ENCODE measurements at places on chromosomes 5 and 9.
A peak's percentile ranks its signal among the peaks of the same experiment; 100 is the strongest.

- DNase-seq = no peak
These were observed 100.9 kb upstream of the HCN1 start for GRCh38 chr5:45796959-45797553.

- peak; percentile 58 for DNase-seq
These were observed 2.4 kb downstream of the CARD19 start for GRCh38 chr9:93098236-93098946.

GRCh38 chr9:93954434-93955061 is 607 bp downstream of the BARX1 start:
- DNase-seq = no peak

DNA sequence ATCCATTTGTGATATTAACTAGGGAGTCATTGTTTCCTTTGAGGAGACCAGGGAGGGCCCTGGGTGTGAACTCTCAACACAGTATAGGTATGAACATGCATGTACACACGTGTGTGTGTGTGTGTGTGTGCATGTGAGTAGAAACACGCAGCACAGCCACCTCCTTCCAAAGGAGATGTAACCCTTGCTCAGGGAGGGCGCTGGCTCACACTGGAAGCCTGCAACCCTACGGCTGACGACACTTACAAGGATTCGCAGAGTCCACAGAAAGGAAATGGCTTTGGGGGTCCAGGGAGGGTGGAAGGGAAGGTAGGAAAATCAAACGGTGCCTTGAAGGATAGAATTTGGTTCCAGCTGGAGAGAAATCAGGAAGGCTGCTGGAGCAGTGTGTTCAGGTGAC is 21.9 kb downstream of the TRIP13 start:
- DNase-seq = no peak

DNA sequence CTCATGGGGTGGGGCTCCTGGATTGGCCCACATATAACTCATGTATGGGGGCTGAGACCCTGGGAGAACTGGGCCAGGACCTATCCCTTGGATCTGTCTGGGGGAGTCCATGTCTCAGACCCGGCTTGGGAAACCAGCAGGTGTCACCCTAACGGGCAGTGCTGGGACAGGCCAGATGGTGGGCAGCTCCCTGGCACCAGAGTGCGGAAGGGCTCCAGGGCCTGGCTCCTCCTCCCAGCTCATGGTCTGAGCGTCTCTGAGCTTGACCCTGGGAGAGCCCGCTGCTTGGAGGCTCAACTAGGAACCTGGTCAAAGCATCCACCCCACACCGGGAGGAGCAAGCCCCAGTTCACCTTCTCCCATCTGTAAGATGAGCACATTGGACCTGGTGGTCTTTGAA is 15.5 kb upstream of the NCS1 start:
- no peak for DNase-seq

GRCh38 chr5:2761921-2762488 is 10.5 kb upstream of the IRX2 start:
- no peak for DNase-seq

GRCh38 chr5:17832949-17833745 is 198.9 kb downstream of the TAF11L14 start:
- no peak for DNase-seq

- no peak for DNase-seq
These were observed 40.7 kb downstream of the TLR4 start for GRCh38 chr9:117744856-117745389.

- no peak for DNase-seq
These were observed 181.2 kb downstream of the MACROH2A1 start for GRCh38 chr5:135217669-135218485.

GRCh38 chr9:110710420-110710819 is 41.8 kb downstream of the MUSK start:
- DNase-seq = no peak

DNA sequence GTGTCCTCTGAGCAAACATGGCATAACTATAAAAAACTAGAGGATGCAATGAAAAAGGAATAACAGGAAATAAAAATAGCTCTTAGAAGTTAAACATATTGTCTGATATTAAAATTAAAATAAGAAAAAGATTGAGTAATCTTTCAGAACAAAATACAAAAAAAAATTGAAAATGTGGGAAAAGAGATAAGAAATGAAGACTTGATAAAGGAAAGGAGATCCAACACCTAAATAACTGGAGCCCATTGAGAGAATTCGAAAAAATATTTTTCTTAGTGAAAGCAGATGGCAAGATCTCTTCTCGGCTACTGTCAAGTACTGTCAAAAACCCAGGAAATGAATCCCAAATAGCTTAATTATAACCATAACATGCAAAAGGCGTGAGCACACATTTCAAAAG is 24.9 kb downstream of the LIFR start:
- DNase-seq = no peak

- no peak for DNase-seq
These were observed 151.8 kb downstream of the OLFM1 start for GRCh38 chr9:135239100-135239768.

GRCh38 chr9:73807952-73808351 is 656.3 kb downstream of the ANXA1 start:
- DNase-seq = no peak

- DNase-seq = peak; percentile 37
These were observed 68.4 kb downstream of the ANKRD33B start for GRCh38 chr5:10632110-10632761.
